ENCODE measurements at places on chromosomes 7 and 10.

DNA sequence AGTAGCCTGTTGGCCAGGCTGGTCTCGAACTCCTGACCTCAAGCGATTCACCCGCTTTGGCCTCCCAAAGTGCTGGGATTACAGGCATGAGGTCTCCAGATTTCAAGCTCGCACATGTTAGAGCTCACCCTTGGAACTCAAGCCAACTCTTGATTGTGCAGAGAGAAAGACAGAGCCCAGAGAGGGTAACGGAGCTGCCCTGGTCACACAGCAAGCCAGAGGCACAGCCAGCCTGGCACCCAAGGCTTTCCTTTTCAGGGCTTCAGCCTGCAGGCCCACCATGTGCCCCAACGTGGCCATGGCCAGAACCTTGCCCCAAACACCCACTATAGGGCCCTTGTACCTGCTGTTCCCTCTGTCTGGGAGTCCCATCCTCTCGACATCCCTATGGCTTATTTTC is 49.1 kb upstream of the CUX1 start:
- no peak for DNase-seq

DNA sequence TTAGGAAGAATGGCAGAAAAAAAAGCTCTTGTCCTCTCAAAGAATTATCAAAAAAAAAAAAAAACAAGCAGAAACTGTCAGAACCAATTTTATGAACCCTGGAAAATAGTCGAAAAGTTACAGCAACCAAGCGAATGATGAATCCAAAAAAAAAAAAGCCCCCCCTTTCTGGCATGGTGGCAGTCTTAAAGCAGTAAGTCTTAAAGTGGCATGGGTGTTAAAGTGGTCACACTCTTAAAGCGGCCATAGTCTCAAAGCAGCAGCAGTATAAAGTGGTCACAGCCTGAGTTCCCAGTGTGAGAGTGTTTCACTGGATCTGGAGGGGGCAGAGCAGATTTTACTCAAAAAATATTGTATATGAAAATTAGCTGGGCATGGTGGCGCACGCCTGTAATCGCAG is 96.8 kb upstream of the RAB18 start:
- DNase-seq, result no peak

GRCh38 chr7:77315182-77315591 is 101.0 kb downstream of the GSAP start:
- DNase-seq, result no peak

- no peak for DNase-seq
Measured at GRCh38 chr7:135215180-135215579, 3.9 kb upstream of the WDR91 start.

DNA sequence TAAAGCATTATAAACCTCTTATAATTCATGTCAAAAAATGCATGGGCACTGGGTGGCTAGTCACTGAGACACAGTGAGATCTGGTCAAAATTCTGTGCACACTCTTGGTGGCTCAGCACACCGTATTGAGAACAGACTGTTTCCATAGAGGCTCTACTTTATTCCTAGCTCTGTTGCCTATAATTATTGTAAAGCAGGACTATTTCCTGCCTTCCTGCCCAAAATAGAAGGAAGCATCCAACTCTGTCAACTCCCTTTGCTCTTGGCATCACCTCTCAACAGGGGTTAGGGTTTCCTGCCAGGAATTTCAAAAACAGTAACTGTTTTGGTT is 45.1 kb downstream of the PTN start:
- DNase-seq, result no peak

DNA sequence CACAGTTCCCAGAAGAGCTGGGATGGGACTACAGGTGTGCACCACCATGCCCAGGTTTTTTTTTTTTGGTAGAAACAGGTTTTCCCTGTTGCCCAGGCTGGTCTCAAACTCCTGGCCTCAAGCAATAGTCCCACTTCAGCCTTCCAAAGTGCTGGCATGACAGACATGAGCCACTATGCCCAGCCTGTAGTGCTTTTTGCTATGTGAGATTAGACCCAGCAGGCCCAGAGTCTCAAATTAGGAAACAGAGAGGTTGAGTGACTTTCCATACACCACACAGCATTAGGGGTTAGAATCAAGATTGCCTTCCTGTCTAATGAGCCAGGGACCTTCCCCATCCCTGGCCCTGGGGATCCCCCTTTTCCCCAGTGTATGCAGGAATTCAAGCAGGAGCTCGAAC is 90.8 kb upstream of the KCTD7 start:
- no peak for DNase-seq

GRCh38 chr10:8316284-8316683 is 261.8 kb downstream of the GATA3 start:
- no peak for DNase-seq

DNA sequence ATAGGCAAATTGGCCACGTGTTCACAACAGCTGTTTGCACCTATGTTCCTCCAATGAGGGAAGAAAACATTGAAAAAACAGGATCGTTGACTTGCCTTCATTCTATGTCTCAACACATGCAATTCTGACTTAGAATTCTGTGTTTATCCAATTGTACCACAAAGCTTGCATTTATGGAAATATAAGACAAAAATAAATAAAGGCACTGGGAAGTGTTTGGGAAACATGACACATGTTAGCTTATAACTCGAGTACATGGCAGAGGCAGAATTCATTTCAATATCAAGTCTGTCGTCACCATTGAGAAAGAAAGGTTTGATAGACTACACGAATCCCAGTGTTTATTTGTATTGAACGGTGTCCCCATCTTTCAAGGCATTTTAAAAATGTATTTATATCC is 291.2 kb downstream of the AHR start:
- DNase-seq, result no peak

GRCh38 chr7:93364806-93365205 is 132.6 kb downstream of the VPS50 start:
- no peak for DNase-seq

GRCh38 chr10:3292636-3293035 is 120.1 kb upstream of the PITRM1 start:
- DNase-seq, result no peak

- no peak for DNase-seq
Measured at GRCh38 chr7:22549667-22550513, 49.9 kb upstream of the STEAP1B start.

DNA sequence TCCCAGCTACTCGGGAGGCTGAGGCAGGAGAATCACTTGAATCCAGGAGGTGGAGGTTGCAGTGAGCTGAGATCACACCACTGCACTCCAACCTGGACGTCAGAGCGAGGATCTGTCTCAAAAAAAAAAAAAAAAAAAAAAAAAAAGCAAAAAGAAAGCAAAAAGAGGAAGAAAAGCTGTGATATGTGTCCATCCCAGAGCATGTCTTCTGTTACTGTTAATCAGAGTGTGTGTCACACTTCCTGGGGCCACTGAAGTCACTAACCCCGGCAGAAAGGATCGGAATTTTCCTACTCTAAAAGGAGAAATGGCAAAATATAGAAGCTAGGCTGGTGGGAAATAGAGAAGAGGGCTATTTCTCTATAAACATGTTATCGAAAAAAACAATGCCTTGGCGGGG is 11.9 kb downstream of the PIK3AP1 start:
- DNase-seq, result no peak

GRCh38 chr10:77563638-77564270 is 73.9 kb downstream of the KCNMA1 start:
- DNase-seq, result no peak

- DNase-seq, result no peak
Measured at GRCh38 chr7:120303105-120303504, 30.1 kb downstream of the KCND2 start.

DNA sequence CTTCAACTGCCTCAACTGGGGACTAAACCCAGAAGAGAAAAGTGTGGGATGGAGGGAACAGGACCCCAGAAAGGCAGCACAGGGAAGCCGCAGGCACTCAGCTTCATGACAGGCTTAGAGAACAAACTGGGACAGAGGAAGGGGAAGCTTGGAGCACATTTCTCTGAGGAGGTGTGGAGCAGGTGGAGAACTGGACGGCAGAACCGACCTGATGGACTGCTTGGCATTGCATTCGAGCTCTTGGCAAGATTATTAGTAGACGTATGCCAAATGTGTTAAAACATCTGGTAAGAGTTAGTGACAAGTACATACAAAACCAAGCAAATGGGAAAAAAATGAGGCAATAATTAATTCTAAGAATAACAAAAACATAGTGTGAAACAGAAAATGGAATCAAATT is 335.7 kb downstream of the SFMBT2 start:
- DNase-seq, result no peak

- DNase-seq, result no peak
Measured at GRCh38 chr7:77501192-77501515, 35.9 kb upstream of the PTPN12 start.

DNA sequence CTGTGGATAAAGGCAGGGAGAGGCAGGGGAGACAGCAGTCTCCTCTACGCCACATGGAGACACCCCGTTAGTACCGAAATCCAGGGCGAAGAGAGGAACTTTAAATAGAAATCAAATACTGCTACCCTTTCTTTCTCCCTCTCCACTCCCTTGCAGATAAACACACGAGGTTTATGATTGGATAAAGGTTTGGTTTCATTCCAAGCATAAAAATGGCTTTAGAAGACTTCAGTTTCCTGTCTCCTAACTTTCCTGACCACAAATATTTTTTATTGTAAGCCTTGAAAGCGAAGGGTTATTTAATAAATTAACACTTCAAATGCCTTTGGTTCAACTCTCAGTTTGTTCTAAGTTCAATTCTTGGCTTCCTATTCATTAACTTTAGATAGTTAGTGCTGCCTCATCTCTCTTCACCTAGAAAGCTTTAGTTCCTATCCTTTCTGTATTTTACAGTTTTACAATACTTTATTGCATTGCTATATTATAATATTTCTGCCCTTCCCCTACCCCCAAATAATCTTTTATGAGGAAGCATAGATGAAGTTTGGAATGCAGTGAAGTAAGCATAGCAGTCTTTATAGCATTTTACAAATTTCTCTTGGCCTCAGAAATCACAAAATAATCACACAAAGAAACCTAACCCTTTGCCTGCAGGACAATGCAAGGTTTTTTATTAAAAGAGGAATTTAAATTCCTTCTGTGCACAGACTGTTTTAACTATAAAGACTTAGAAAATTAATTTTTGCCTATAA is 31.5 kb upstream of the ARID5B start:
- no peak for DNase-seq

DNA sequence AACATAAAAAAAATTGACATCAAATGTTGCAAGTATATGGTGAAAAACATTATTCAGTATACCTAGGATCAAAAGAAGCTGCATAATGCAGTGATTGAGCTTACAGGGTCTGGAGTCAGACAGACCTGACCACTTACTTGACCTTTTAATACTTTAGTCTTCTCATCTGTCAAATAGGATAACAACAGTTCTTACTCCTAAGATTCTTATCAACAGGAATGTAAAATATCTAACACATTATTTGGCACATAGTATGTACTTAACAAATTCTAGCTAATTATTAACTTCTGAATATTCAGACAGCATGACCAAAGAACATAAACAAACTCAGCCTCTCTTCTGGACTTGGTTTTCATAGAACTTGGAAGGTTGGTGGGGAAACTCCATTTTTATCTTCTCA is 45.6 kb upstream of the PIP4K2A start:
- no peak for DNase-seq

GRCh38 chr10:127378628-127379027 is 170.5 kb upstream of the NPS start:
- no peak for DNase-seq

DNA sequence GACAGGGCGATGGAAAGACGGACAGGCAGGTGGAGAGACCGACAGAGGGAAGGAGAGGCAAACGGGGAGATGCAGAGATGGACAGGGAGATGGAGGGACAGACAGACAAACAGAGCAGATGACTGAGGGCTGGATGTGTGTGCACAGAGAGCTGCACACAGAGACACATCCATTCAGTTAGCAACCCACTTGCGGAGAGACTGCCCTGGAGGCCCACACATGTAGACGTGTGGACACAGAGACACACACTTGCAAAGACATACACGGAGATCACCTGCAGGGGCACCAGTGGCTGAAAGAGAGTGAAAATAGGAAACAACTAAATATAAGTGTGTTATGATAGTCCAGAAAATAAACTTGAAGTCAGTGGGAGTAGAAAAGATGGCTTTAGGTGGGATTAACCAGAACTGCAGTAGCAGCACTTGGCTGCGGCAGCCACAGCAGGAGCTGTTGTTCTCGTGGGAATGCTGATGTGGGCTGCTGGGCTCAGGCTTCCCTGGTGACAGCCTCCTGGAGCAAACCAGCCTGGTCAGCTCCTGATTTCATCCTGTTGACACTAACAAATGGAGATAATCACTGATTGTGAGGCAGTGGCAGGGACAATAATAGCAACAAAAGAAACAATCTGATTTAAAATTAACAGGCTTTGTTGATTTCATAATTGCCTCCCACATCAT is 134.1 kb downstream of the CCNY start:
- no peak for DNase-seq

Data from GOT3 (cell line).